Central memory CD8-positive, alpha-beta T cell (primary cell): ENCODE measurements at places on chromosomes 16 and 17.

DNA sequence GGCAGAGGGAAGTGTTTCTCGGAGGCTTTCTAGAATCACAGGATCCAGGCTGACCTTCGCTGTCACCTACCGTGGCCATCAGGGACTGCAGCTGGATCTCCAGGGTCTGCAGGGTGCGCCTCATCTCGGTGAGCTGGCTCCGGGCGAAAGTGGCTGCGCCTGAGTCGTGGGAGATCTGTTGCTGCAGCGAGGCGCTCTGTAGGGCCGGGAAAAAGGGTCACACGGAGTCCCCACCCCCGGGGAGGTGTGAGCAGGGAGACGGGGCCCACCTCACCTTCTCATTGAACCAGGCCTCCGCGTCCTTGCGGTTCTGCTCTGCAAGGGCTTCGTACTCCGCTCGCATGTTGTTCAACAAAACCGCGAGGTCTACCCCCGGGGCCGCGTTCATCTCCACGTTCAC lies 2.9 kb downstream of the KRT28 start:
- DNase-seq = no peak

DNA sequence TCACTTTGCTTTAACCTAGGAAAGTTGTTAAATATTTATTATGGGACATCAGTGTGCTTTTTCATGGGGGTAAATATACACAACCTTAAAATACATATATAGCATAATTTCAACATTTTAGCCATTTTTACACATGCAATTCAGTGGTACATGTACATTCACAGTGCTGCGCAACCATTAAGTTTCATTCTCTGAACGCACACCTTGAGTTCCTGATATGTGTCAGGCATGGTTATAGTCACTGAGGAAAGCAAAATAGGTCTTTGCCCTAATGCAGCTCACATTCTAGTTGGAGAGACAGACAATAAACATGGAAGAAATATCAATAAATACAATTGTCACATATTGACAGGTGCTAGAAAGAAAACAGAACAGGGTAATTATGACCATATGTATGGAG lies 12.8 kb upstream of the CNEP1R1 start:
- DNase-seq = no peak

DNA sequence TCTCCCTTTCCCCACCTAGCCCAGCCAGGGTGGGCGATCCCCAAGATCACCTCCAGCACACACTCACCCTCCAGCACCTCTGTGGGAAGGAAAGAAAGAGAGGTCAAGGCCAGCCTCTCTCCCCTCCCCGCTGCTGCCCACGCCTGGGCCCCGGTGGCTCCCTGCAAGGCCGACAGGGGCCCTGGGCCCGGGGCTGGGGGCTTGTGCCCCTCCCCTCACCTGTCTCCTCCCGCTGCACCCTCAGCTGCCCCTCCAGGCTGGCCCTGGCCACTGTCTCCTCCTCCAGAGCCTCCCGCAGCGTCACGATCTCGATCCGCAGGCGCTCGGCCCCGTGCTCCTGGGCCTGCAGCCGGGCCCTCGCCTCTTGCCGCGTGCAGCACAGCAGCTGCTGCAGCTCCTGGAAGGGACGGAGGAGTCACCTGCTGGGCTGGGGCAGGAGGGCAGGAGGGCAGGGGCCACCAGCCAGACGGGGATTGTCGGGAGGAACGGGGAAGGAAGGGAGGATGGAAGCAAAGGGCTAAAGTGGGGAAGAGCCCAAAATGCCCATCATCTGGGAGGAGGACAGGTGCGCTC lies 19.2 kb downstream of the RABEP2 start:
- no peak for DNase-seq

DNA sequence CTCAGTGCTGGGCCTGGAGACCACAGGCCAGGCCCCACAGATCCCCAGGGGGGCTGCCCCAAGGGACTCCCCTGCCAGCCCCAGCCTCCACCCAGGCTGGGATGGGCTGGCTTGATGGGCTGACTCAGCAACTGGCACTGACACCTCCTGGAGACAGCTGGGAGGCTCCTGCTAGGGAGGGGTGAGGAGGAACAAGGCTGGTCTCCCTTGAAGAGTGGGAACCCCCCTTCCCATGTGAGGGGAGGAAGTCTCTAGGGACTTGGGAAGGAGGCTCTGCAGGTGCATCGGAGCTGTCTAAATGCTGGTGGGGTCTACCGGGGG lies 10.4 kb downstream of the NHERF1 start:
- no peak for DNase-seq

GRCh38 chr17:56910509-56911235 lies 3.2 kb downstream of the TRIM25 start:
- DNase-seq = no peak

- DNase-seq = no peak
Observed at GRCh38 chr16:69769404-69769803, 7.3 kb downstream of the WWP2 start.

- DNase-seq = no peak
Observed at GRCh38 chr16:85605912-85606841, 6.9 kb upstream of the GSE1 start.

DNA sequence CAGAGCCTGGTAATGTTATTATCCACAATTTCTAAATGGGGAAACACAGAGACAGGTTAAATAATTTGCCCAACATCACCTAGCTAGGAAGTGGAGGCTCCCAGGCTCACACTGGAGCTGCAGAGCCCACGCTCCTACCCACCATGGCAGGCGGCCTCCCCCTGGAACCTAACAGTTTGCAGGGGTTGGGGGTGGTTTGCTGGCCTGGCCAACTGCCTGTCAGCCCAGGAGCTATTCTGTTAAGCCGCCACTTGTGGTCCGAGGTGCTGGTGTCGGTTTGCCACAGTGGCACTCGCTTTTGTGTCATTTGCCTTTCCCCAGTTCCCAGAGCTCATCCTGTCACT lies 3.6 kb downstream of the PRCD start:
- no peak for DNase-seq

DNA sequence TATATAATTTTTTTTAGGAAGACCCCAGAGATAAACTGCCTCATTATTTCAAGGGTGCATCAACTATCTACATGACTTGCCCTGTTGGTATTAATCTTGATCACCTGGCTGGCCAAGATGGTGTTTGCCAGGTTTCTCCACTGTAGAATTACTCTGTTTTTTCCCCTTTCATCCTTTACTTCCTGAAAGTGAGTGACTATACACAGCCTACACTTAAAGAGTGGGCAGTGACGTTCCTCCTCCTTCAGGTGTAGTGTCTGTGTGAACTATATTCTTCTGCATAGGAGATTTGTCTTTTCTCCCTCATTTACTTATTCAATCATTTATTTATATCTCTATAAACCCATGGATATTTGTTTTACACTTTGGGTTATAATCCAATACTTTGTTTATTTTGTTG lies 246.7 kb downstream of the IRF8 start:
- no peak for DNase-seq

DNA sequence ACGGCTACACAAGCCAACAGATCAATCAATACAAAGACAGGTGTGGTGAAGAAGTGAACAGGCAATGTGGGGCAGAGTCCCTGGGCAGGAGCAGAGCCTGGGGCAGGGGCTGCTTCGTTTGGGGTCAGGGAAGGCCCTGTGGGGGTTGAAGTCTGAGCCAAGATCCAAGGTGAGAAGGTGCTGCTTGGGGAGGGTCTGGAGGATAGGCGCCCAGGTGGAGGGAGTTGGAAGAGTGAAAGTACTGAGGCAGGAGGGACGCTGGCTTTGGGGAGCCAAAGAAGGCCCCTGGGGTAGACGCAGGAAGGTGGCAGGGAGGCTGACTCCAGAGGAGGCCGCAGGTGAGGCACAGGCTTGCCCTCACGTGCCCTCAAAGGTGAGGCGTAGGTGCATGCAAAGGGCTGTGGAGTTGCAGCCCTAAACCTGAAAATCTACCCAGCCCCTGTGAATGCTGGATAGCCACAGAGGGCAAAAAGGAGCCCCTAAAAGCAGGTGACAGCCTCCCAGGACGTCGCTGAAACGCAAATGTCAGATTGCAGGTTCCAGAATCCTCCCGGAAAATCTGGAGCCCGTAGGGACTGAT lies 33.3 kb downstream of the WFDC1 start:
- DNase-seq = no peak

DNA sequence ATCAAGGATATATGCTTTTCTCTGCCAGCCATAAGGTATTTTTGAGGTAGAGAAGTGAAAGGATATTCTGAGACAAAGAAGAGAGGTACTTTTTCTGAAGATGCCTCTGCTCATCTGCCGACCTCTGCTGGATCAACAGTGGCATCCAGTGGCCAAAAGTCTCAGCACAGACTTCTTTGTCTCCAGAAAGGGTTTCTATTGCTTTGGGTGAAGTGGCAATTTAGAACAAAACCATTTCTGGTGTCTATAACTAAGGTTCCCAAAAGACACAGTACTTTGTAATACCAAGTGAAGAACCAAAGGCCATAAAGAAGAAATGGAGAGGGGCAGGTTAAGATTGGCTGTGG lies 155.2 kb upstream of the C17orf78 start:
- DNase-seq = no peak

- DNase-seq = no peak
Observed at GRCh38 chr16:75550211-75550662, 5.8 kb downstream of the TMEM231 start.

DNA sequence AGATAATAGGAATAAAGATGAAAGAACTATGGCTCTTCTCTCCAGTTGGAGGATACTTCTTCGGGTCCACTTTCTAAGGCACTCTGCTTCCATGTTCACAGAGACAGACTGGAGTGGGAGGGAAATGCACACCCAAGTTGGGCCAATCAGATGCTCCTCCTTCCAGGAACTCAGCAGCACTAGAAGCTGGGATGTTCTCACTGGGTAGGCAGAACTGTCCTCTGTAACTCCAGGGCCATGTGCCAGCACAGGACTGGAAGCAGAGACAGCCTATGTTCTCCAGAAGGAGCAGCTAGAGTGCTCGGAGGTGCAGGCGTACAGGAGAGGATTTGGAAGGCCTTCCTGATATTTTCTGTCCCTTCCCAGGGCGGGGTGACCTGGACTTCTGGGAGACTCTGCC lies 49.9 kb upstream of the SREBF1 start:
- no peak for DNase-seq

GRCh38 chr17:42849451-42850181 lies 1.4 kb upstream of the AOC3 start:
- DNase-seq = no peak

DNA sequence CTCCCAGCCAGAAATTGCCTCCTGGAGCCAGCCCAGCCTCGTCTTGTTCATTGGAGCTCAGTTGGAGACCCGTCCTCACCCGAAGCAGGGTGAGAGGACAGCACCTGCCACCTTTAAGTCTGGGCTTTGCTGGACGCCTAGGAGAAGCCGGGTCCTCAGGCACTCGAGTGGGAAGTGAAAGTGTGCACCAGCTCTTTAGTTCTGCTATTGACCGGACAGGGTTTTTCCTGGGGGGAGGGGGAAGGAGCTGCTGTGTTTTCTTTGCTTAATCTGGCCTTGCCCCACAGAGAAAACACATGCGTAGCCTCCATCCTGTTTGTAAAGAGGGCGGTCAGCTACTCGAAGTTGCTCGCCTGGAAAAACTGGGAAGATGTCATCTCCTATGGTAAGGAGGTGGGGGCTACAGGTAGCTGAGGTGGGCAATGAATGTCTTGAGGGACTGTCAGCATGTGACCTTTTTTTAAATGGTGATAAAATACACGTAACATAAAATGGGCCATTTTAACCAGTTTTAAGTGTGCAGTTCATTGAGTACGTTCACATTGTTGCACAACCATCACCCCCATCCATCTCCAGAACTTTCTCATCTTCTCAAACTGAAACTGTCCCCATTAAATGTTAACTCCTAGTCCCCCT lies 34.4 kb downstream of the CMIP start:
- DNase-seq = no peak

DNA sequence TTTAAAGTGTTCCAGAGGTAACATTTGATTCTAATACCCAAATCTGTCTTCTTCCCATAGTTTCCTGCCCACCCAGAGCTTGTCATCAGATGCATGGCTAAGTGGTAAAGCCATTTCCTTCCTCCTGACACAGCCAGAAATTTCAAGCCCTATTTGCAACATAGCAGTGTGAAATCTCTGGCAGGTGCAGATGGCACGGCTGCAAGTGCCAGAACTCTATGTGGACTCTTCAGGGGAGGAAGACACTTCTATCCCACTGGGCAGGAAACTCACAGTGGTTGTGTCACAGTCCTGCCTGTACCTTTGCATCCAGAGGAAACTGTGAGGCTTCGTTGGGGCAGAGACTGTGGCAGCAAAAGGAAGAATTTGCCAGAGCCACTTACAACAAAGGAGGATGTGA lies 13.2 kb downstream of the DYNLRB2 start:
- no peak for DNase-seq

GRCh38 chr16:80033783-80034468 lies 433.4 kb upstream of the MAF start:
- no peak for DNase-seq

DNA sequence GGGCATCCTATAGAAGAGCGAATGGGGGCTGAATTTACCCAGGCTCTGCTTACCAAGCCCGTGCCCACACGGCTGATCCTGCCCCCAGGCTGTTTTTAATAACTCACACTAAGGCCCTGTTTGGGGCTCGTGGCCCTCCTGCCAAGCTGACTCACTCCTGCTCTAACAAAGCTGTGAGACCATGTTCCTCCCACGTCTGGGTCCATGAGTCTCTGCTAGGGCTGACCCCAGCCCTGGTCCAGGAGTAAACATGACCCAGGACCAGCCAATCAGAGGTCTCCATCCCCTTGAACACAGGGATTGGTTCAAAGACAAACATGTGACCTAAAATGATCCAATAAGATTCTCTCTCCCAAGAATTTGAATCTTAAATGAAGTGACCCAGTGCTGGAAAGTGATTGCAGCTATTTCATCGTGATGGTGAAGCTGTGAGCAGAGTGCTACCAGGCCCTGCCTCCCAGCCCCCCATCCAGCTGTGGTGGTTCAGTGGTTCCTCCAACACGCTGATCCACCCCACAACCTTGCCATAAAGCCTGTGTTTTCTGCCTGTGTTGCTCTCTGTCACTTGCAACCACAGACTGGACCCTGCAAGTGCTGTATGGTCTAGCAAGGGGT lies 57.2 kb downstream of the C16orf82 start:
- DNase-seq = no peak

DNA sequence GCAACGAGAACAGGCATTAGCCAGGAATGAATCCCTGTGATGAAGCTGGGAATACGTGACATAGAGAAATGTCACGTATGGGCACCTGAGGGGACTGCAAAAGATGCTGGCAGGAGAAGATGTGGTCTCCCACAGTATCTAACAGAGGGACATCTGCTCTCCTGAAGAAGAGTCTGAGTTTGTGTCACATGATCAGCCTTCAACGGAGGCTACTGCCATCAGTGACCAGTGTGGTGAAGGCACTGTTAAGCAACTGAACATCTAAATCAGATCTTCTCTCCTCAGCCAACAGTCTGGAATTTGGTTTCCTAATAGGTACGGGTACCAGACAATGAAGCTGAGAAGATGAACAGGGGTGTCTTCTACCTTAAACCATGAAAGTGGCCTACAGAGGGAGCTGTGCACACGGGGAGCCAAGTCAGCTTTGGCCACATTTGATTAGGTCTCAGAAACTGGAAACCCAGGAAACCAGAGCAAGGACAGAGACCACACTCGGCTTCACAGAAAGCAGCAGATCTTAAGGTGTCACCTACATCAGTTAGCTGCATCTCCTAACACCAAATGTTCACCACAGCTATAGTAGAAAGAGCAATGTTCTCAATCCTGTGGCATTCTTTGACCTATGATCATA lies 41.8 kb downstream of the BRD7 start:
- DNase-seq = peak; percentile 35

- no peak for DNase-seq
Observed at GRCh38 chr17:19366637-19366972, 4.1 kb upstream of the B9D1 start.
